ENCODE measurements at places on chromosomes 11 and 22. TPM values are rescaled to one million over a fixed set of nuclear protein-coding genes. Genes with fewer than 3 reads are reported as not detected.

DNA sequence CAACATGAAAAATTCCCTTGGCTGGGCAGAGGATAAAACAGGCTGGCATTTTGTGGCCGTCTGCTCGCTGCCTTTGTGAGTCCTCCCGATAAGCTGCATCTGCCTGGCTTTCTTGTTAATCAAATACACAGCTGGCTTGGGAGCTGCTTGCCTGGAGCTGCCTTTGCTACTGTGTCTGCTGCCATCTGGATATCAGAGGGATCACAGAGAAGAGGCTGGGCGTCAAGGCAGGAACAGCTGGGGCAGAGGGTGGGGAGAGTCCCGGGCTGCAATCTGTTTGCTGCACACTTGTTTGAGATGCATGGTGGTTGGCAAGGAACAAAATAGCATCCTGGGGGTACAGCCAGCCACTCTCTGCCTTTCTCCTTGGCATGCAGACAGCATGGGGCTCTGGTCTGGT lies 36.0 kb downstream of the COMMD9 start:
- DNase-seq: no peak

DNA sequence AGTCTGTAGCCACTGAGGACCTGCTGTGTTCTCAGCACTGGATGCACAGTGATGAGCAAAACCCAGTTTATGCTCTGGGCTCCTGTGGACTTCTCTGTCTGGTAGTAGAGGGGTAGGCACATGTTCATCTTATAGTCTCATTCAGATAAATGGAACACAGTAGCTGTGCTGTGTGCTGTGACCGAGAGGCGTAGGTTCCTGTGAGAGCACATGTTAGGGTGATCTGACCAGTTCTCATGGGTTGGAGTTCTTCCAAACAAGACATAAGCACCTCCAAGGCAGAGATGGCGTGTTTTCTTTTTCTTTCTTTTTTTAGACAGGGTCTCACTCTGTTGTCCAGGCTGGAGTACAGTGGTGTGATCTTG lies 154.8 kb upstream of the RASSF10 start:
- no peak for DNase-seq

DNA sequence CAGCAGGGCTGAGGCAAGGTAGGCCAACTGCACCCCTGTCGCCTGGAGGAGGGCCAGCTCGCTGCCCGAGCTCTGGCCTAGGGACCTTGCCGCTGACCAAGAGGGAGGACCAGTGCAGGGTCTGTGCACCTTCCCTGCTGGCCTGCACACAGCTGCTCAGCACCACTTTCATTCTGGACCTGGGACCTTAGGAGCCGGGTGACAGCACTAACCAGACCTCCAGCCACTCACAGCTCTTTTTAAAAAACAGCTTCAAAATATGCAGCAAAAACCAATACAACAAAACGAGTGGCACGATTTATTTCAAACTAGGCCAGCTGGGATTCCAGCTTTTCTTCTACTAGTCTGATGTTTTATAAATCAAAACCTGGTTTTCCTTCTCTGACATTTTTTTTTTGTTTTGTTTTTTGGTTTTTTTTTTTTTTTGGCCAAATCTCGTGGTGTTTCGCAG lies 18.0 kb downstream of the RSPH14 start:
- no peak for DNase-seq

GRCh38 chr11:126394036-126394435 lies 38.5 kb downstream of the ST3GAL4 start:
- no peak for DNase-seq

GRCh38 chr11:102767800-102768199 lies 12.6 kb downstream of the MMP10 start:
- DNase-seq: no peak

DNA sequence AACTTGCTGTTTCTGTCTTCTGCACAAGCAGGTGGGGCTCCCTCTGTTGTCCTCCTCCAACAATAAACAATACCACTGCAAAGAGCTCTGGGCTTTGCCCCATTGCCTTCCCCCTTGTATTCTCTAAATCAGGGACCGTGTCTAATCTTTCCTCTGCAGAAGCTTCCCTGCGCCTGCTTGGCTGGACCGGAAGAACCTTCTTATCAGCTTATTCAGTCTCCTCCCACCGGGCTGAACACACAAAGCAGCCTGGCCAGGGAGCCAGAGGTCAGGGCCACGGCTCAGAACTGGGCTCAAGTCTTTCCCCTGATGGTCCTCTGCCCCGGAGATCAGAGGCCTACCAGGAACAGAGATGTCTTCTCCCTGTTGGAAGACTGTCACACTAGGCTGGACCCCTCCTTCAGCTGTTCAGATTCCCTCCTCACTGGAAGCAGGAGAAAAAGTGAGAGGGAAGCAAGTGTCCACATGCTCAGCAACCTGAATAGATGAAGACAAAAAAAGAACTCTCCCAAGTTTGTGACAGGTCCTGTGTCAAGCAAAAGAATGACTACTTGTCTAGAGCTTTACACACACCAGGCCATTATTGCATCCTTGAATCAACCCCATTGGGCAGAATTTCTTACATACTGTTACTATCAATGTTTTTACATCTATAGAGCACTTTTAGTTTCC lies 63.7 kb downstream of the RAB30 start:
- DNase-seq: peak; percentile 79

DNA sequence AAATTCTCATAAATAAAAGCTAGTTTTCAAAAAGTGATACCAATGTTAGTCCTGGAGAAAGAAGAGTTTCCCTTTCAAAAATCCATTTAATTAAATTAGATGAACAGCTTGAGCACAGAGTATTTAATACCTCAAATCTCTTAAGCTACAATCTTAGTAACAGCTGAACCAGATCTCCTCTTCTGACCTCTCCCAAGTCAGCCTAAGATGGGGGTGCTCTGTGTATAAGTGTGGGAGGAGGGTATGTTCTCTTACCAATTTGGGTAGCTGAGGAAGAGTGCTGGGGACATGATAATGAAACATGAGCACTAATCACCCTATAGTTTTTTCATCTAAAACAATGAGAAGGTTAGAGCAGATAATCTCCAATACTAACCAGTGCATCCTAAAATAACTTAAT lies 9.6 kb downstream of the TPH1 start:
- no peak for DNase-seq

- DNase-seq: peak; percentile 68
Observed at GRCh38 chr11:119323532-119324033, 6.7 kb upstream of the MCAM start.

SGSM1 gene
- 0.18 TPM for total RNA-seq

PATE4 gene
- total RNA-seq: not detected

MRGPRX3 gene
- total RNA-seq: not detected

TIRAP gene
- total RNA-seq: 11.4 TPM

OR5B21 gene
- not detected for total RNA-seq

SYT8 gene
- 0.30 TPM for total RNA-seq

NXPE4 gene
- total RNA-seq: not detected

KBTBD4 gene
- 7.0 TPM for total RNA-seq

GRM5 gene
- total RNA-seq: not detected

ENTHD1 gene
- not detected for total RNA-seq

Data from left lobe of liver (tissue), 2 donors.